GOT3 (cell line): ENCODE measurements at places on chromosomes 1 and 21.

GRCh38 chr1:107900090-107900945, 64.7 kb downstream of the VAV3 start:
- DNase-seq, result no peak

- DNase-seq, result no peak
These were observed at the start of gene IL22RA1 for GRCh38 chr1:24142546-24143534. Gene IL22RA1, minus strand, starts transcription at chr1:24143140. Its CDS starts 58 bp downstream, at chr1:24143082.

DNA sequence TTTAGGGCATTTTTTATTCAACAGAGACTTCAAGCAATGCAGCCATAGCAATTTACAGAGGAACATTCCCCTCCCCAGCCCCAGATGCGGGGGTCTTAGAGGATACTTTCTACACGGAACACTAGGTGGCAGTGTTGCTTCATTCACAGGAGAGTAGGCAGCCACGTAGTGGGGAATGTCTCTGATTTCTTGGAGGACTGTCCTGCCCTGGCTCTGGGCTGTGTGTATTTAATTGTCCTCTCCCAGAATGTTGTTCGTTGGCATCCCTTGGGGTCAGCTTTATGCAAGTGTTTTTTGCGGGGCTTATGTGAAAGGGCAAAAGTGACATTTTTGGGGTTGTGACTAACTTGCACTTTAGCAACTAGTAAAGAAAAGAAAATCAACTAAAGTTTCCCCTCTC, 96.9 kb downstream of the PAPPA2 start:
- DNase-seq, result peak; percentile 57

DNA sequence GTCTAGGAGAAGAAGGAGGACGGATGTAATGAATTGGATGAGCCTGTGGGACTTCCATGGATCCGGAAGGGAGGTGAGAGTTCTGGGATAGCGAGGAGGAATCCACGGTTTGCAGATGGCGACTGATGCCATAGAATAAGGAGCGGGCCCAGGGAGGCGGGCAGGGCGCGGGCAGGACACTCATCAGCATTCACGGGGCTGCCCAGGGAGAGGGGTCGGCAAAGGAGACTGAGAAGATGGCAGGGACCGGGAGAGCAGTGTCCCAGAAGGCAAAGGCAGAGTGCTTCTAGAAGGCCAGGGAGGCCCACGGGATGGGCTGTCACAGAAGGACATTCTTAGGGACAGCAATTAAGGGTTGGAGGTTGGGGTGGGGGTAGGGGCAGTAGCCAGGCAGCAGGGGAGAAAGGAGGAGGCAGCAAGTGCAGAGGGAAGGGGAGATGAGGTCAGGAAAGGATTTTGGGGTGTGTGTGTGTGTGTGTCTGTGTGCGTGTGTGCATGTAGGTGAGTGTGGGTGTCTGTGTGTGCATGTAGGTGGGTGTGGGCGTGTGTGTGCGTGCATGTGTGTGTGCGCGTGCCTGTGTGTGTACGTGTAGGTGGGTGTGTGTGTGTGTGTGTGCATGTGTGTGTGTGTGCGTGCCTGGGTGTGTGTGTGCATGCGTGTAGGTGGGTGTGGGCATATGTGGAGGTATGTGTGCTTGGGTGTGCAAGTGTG, 1.1 kb upstream of the COL8A2 start:
- DNase-seq, result no peak

DNA sequence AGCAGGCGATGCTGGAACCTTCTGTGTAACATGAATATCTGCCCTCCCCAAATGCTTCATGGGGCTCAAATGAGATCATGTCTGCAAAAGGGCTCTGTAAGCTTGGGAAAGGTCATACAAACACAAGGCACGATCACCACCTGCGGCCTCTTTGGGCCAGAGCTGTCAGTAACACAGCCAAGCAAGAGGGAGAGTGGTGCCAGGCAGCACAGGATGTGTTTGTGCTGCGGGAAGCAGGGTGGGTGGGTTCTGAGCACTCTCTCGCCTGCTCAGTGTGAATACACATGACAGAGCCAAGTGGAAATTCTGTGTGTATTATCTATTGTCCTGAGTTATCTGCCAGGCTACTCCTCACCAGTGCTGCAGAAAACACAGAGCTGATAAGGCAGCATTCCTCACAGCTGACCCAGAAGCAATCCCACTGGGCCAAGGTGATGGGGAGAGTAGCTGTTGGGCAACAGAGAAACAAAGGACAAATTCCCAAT, 101.2 kb downstream of the LAMC2 start:
- DNase-seq, result no peak

GRCh38 chr1:246159279-246160227, 347.5 kb downstream of the SMYD3 start:
- DNase-seq, result no peak

- no peak for DNase-seq
These were observed 147.6 kb downstream of the RHOU start for GRCh38 chr1:228882771-228883450.

DNA sequence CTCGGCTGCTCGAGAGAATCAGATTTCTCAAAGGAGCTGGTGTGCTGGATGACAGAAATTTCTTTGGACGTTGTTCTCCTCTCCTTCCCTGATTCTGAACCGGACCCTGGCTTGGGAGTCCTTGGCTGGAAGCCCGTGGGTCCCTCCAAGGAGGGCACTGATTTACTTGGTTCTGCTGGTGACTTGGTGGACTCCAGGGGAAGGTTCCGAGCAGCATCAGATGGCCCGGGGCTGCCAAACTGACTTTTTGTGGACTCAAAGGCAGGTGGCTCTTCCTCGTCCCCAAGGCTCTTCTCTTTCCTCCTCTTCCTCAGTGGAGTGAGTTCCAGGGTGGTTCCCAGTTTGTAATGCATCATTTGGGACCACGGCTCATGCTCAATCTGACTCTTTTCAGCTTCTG, 97.9 kb upstream of the EDN2 start:
- no peak for DNase-seq

DNA sequence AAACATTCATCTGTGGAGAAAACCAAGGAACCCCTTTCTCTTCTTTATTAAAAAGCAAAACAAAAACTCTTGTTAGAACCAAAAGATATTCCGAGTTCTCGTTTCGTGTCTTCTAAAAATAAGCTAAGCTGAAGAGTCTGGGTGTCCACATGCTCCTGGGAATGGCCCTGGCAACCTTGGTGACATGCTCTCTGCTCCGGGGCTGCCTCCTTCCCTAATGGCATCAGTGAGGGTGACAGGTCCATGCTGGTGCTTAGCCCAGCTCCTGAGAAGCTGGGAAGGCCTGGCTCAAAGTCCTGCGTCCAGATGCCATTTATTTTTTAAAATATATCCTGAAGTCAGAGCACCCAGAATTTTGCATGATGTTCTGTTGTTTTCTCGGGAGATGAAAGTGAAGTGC, 24.6 kb upstream of the TRAPPC10 start:
- no peak for DNase-seq

DNA sequence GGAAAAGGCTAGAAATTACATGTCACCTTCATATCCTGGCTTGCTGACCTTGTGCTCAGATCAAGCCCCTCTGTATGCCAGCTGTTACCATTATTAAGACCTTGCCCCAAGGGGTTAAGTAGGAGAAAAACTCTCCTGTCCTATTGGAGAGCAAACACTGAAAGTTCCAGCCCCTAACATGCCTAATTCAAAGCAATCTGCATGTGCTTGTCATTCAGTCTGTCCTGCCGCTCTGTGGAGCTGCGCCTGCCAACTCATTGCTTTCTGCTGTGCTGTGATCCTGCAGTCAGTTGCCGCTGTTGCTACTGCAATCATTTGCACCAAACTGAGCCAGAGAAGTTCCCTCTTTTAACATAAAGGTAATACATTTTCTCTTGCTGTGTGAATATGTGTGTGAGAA, 113.4 kb downstream of the DISP1 start:
- DNase-seq, result no peak

- DNase-seq, result no peak
These were observed 253.0 kb downstream of the FGGY start for GRCh38 chr1:59549903-59550302.

GRCh38 chr1:34828611-34829010, 30.9 kb downstream of the SMIM12 start:
- DNase-seq, result no peak

- no peak for DNase-seq
These were observed 4.8 kb upstream of the TFF3 start for GRCh38 chr21:42319851-42320572.

- no peak for DNase-seq
These were observed 19.3 kb downstream of the RRAGC start for GRCh38 chr1:38840281-38840680.

DNA sequence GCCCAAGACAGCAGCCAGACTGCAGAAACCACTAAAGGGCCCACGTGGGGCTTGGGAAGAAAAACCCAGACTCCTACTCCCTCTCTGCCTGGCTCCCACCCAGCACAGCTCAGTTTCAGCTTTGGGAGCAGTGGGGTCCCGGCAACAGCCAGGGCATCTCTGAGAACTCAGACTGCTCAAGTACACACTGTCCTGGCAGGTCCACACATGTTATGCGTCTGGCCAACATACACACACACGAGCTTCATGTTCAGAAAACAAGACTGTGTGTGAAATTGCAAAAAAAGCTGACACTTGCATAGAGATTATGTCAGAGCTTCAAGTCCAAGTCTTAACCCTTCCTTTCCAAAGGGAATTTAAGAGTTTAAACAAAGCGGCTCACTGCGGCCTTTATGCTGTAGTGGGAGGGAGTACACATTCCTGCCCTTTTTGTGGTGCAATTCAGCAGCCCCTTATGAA, 136.6 kb upstream of the CD34 start:
- DNase-seq, result no peak

DNA sequence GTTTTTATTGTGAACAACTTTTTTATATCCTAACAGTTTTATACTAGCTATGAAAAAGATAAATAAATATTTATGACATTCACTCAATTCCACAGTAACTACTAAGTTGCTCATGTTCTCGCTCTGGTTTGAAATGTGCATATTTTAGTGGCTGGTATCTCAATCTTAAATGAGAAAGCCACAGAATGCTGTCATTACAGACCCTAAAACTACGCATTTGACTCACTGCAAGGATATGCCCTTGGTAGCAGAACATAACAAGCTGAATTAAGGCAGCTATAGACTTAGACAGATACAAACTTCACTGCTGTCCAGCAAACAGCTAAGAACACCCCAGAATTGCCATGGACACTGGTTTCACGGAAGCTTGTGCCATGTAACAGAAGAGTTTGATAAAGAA, 19.0 kb downstream of the DAB1 start:
- no peak for DNase-seq

- DNase-seq, result no peak
These were observed 11.8 kb upstream of the IRF2BP2 start for GRCh38 chr1:234621657-234622335.

- DNase-seq, result no peak
These were observed 13.7 kb downstream of the NCF2 start for GRCh38 chr1:183576537-183576936.

DNA sequence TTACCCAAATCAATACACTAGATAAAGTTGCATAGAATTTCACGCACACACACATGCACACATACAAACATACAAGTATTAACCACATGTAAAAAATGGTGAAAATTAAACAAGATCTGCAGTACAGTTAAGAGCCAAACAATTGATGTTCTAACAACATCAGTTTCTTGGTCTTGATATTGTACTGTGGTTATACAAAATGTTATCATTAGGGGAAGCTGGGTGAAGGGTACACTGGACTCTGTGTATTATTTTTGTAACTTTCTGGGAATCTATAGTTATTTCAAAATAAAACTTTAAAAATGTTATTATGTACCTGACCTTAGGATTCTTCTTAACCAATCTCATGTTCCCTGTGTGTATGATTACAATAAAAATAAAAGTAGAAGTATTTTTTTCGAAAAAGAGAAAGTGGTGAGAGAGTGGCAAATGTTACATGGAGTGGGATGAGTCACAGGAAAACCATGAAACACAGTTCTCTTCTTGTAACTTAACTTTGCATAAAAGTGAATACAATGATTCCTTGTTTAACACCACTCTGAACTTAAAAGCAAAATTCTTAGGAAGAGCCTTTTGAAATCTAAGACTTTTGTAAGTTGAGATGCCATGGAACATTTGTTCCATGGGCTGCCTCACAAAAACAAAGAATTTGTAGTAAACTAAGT, 101.6 kb upstream of the RUNX1 start:
- no peak for DNase-seq

GRCh38 chr1:9591669-9592509, 3.2 kb downstream of the TMEM201 start:
- DNase-seq, result no peak

DNA sequence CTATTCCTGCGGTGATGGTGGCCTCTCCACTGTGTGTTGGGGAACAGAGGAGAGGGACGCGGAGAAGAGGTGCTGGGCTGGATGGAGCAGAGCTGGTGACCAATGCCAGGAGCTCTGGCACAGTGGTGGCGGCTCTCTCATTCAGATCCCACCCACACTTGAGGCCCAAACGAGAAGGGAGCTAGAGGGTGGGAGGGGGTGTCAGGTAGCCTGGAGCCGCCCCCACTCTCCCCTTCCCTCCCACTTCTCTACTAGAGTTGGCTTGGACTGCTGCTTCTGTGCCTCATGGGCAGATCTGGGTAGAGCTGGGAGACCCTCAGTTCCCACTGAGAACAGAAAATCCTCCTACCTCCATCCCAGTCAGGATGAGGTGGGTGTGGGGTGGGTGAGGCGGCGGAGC, 3.5 kb downstream of the TTC39A start:
- no peak for DNase-seq

DNA sequence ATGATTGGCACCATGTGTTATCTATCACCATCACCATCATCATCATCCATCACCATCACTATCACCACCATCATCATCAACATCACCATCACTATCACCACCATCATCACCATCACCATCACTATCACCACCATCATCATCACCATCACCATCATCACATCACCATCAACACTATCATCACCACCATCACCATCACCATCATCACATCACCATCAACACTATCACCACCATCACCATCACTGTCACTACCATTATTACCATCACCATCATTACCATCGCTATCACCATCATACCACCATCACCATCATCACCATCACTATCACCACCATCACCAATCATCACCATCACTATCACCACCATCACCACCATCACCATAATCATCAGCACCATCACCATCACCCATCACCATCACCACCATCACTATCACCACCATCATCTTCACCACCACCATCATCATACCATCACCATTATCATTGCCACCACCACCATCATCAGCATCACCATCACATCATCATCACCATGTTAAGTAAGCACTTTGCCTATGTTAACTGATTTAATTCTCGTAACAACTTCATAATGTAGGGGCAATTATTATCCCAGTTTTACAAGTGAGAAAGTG, 112.8 kb downstream of the LIPI start:
- no peak for DNase-seq

DNA sequence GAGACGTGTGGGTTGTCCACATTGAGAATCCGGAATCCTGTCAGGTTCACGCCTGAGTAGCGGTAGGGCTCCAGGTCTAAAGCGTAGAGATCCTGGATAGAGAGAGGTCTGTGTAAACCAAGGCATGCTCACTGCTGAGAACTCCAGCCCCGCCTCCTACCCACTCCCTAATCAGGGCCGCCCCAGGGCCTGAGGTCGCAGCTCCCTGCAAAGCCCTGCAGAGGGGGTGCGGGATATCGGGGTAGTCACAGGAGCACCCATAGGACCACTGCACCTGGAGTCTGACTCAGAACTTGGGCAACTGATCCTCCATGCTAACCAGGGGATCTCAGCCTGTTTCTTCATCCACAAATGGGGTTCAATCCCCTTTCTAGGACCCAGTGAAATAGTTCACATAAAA, 174.4 kb downstream of the GRIK3 start:
- no peak for DNase-seq

GRCh38 chr1:180581635-180582039, 22.9 kb downstream of the OVAAL start:
- no peak for DNase-seq
